ENCODE measurements at places on chromosomes 5 and 9.

- DNase-seq = no peak
These were observed 232.2 kb downstream of the NFIB start for GRCh38 chr9:14081745-14082144.

GRCh38 chr9:297104-297972, 82.7 kb downstream of the DOCK8 start:
- DNase-seq = no peak

DNA sequence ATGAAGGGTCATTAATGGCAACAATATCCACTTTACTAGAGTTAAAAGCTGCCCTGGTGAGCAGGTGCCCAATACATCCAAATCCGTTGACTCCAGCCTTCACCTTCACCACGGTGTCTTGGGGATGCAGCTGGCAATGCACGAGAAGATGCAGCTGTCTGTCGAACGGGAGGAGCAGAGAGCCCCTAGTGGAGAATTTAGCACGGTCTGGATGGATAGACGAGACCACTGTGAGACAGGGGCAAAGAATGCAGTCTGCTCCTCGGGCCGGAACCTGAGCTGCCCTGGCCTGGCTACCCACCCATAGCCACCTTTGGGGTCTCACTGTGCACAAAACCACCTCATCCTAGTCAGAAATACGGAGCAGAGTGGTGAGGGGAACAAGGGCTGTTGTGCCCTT, 35.1 kb downstream of the ADRA1B start:
- peak; percentile 39 for DNase-seq

DNA sequence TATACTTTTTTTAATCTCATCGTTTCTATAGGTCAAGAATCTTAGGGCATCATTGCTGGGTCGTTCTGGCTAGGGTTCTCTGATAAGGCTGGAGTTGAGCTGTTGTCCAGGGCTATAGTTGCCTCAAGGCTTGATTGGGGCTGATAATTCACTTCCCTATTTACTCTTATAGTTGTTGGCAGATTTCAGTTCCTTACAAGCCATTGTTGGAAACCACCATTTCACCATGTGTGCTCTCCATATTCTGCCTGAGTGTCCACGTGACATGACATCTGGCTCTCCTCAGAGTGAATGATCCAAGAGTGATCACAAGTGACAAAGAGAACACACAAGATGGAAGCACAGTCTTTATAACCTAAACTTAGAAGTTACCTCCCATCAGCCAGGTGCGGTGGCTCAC, 852.2 kb downstream of the EFNA5 start:
- DNase-seq = no peak

DNA sequence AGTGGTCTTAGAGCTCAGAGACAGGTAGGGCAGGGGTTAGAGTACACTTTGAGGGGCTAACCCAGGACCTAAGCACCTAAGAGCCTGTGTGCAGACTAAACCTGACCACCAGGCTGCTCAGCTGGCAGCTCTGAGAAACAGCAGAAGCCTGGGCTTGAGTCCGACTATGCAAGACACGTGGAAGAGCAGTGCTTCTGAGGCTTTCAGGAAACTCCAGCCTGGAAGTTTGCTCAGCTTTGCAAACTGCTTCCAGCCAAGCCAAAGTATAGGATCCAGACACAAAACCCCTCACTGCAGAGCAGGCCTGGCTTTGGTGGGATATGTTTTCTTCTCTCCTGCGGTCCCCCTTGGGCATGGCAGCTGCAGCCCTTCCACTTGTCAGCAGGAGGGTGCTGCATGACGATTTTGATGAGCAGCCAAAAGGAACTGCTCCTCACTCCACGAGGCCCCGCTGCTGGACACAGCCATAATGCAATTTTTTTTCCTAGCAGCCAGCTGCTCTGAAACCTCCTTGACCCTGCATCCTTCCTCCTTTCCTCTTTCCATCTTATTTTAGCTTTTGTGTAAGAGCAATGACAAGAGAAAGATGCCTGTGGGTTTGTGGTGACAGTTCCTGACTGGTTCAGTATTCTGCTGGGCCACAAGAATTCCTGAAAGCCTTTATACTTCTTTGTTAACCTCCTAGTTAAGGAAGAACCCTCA, 123.1 kb downstream of the LIFR start:
- DNase-seq = no peak

DNA sequence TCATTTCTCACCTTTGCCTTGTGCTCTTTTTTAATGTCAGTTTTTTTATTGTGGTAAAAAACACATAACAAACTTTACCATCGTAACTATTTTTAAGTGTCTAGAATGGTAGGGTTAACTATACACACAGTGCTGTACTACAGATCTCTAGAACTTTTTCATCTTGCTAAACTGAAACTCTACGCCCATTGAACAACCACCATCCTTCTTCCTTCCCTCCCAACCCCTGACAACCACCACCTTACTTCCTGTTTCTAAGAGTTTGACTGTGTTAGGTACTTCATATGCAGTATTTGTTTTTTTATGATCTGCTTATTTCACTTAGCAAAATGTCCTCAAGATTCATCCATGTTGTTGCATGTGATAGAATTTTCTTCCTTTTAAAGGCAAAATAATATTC, 54.9 kb downstream of the PSAT1 start:
- no peak for DNase-seq

GRCh38 chr9:117703537-117703936, 666 bp upstream of the TLR4 start:
- DNase-seq = no peak

GRCh38 chr9:136110082-136111061, 8.3 kb downstream of the TMEM250 start:
- peak; percentile 52 for DNase-seq

DNA sequence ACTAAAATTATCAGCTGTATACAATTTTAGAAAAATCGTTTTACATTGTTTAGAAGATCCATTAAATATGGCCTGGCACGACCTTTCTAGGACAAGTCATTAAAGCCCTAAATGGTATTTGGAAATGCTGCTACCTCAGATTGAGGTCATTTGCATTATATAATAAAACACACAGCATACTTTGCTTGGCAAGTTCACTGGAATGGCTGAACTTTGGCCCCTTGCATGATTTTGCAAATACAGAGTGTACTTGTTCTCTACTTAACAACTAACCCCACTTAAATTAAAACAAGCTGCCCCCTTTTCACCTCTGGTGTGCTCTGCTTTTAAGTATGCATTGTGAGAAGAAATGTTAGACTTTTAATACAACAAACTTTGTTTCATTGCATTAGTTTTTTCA, 860.1 kb downstream of the PTPRD start:
- DNase-seq = no peak

- no peak for DNase-seq
These were observed 67.3 kb upstream of the RXRA start for GRCh38 chr9:134258828-134259546.

GRCh38 chr5:132665574-132666080, 7.7 kb downstream of the IL13 start:
- DNase-seq = no peak

DNA sequence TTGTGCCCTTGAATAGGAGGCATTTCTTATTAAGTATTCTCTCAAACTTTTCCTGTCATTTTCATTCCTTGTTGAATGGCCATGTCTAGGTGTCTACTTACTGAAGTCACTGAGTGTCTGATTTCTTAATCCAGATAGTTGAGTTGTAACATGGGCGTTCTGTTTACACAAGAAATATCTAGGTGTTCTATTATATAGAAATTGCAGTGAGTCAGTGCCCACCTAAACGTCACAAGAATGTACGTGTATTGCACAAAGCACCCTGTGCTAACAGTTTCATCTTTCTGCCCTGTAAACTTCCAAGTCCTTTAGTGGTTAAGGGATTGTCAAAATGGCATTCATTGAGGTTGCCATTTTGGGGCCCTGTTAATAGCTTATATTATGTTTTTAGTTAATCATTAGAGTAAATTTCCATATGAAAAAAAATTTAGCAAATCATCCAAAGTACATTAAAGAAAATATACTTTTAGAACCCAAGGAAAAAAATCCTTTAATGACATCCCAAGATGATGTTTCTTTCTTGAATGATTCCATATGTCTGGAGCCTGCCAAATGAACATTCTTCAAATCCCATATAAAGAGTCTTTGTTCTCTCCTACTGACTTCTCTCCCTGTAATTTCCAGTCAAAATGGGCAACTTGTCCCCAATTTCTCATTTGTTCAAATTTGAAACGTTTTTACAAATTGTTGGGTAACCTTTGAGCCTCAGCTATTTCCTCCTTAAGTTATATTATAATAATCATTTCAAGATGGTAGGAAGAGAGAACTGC, 114.2 kb downstream of the GOLPH3 start:
- no peak for DNase-seq

DNA sequence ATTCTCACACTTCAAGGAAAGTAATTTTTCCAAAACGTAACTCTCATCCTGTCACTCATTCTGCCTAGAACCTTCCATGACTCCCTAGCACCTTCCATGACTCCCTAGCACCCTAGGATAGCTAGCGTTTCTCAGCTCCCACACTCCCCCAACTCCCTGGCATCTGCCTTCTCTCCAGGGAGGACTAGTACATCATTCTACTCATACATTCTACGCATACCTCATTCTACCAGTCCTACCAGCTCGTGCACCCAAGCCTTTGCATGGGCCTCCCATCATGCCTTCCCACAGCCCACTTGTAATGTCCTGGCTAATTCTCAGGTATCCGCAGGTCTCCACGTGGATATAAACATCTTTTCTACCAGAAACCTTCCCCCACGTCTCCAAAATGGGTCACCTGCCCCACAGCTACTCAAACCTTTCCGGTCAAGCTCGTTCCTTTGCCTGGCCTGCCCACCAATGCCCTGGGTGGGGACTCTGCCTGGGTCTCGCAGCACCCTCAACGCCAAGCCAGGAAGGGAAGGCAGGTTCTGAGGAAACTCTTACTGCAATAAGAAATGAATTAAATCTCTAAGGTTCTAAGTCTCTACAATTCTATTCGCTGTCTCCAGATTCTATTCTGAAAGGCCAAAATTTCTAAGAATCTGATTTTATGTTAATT, 930 bp downstream of the ANKS6 start:
- no peak for DNase-seq

- peak; percentile 63 for DNase-seq
These were observed 92.5 kb downstream of the ATPSCKMT start for GRCh38 chr5:10157085-10157669.

- no peak for DNase-seq
These were observed 2.2 kb upstream of the CDX1 start for GRCh38 chr5:150164211-150164980.

DNA sequence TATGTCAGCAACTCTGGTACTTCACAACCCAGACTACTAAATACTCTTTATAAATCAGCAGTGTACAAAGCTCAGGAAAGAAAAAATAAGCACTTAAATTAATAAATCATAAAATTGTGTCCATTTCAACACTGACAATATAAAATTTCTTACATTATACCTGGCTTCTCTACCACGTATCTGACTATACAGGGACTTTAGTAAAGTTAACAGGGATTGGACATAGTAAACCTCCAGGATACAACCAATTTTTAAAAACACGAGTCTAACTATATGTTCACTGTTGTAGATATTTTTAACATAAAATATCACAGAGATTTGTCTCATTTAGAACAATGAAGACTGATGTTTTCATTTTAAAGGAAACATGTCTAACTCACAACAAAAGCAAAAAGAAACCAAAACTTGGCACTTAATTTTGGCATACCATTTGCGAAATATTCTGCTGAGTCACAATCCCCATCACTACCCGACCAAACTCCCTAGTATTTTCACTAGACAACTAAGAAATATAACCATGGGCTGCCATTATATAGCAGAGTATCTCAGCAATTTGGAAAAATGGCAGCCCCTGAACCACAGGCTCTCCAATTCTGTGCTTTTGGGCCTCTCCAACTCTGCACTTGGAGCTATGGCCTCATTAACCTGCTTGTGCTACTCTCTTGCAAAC, 14.4 kb downstream of the FAM169A start:
- no peak for DNase-seq

- DNase-seq = no peak
These were observed 132.6 kb downstream of the NSG2 start for GRCh38 chr5:174177976-174178605.

Measured in WERI-Rb-1 (cell line).